ENCODE measurements at places on chromosomes 11 and 22.

DNA sequence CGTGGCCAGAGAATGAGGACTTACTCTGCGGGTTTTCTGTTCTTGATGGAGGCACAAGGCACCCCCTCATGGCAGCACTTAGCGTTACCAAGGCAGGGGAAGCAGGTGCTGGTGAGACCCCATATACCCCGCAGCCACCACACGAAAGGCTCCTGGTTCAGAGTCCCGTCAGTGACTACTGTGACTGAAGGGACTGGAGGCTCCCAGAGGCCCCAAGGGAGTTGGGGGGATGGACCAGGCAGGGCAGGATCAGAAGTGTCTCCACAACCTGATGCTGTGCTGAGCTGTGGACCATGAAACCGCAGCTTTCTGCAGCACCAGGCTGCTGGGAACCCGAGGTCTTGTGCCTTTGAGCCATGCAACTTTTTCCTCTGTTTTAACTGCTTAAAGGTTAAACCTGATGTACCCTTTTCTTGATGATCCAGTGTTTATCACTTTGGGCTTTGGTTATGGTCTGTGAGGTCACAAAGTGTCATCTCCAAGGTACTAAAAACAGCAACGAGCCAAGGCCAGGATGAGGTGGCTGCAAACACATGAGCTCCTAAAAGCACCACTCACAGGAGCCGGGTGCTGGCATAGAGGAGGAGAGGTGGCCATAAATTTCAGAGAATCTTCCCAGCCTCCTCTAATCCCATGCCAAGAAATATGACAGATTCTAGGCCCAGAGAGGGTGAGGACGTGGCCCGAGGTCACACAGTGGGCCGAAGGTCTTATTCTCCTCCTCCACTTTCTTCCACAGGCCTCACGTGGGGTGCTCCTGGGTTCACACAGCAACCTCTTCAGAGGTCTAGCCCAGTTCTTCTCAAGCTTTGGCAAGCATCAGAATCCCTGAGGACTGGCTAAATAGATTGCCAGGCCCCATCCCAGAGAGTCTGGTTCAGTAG, 4.2 kb upstream of the LRRC32 start:
- no peak for DNase-seq

GRCh38 chr22:50243685-50244419, 971 bp downstream of the TUBGCP6 start:
- no peak for DNase-seq

DNA sequence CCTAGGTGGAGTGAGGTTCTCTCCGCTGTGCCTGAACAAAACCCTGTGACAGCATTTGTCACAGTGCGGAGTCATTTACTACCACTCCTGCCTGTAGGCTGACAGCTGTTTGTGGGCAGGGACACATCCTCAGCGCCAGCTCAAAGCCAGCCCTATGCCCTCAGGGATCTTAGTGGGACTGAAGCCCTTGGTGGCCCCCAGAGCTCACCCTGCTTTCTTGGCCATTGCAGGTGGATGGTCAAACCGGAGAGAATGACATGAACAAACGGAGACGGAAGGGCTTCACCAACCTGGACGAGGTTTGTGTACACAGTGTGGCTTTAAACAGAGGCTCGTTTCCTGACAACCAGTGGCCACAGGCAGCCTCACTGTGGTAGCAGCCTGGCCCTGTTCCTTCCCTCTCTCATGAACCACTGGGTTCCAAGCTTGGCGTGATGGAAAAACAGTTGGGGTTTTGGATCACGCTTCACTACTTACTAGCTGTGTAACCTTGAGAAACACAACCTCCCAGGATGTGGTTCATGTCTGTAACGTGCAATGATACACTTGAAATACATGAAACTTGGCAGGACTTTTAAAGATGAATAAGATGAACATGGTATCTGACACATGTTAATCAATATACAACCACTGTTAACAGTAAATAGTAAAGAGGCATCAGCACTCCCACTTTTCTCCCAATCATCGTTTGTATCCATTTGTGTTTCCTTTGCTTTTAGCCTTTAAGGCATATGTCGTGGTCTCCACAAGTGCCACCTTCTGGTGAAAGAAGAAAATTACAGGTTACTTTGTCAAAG, 125.8 kb downstream of the MICAL2 start:
- DNase-seq, result peak; percentile 42

DNA sequence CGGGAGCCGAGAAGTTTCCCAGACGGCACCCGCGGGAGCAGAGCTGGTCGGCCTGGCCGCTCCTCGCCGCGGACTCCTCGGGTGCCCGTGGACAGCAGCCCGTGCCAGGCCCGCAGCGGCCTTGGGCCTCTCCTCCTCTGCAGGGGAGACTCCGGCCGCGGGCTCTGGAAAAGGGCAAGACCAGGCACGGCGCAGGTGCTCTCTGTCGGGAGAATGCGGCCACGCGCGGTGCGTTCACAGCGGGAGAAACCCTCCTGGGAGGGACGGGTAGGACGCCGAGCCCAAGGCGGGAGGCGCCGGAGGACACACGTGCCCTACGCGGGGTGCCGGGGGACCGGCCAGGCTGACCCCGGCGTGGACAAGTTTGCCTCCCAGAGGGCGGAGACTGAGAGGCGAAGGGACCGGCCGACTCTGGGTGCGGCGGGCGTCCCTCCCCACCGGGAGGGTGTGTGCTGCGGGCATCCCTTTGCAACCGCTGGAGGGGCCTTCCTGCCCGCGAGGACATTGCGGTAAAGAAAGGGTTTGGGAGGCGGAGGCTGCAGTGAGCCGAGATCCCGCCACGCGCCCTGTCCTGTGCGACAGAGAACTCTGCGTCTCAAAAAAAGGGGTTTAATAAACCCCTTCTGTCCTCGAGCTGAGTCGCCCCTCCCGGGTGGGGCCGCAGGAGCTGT, 2.3 kb downstream of the IFITM1 start:
- no peak for DNase-seq

DNA sequence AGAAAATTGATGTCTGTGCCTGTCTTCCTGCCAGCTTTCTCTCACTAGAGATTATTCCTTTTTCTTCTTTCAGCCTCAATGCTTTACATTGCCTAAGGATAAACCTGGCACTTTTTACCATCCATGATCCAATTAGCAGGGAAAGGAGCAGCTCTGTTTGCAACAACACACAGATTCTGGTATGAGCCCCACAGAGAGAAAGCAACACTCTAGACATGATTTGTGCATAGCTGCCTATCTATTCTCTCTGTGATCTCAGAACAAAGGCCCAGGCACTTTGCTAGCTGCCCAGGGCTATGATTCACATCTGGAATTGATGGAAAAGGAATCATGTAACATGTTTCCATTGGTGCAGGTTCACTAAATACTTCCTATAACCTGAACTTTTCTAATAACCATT, 685.0 kb downstream of the ETS1 start:
- DNase-seq, result no peak

DNA sequence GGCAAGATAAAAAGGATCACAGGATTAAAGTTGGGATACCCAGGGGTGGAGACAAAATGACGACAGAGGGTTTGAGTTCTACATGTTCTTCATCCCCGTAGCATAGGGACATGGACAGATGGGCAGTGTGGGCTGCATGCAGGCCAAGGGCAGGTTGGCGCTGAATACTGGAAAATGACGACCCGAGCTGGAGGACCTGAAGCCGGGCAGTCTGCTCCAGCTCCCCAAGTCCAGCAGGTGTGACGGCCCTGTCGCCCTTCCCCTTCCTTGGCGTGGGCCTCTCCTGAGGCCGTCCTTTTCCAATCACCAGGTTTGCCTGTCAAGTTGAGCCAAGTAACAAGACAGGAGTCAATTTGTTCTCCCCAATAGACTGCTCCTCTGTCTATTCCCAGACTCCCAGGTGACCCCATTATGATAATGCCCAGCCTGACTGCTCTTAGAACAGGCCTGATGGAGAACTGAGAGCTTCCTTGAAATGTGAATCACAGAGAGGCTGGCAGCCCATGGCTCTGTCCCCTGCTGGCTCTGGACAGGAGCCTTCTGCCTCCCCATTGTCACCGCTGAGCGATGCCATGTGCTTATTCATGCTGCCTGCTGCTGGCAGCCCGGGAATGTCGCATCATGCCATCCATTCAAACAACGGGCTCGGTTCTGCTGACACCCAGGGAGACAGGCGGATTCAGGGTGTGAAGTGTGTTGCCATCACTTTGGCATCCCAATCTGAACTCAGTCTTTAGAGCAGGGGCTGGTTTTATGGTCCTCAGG, 392.1 kb downstream of the NTM start:
- DNase-seq, result no peak

DNA sequence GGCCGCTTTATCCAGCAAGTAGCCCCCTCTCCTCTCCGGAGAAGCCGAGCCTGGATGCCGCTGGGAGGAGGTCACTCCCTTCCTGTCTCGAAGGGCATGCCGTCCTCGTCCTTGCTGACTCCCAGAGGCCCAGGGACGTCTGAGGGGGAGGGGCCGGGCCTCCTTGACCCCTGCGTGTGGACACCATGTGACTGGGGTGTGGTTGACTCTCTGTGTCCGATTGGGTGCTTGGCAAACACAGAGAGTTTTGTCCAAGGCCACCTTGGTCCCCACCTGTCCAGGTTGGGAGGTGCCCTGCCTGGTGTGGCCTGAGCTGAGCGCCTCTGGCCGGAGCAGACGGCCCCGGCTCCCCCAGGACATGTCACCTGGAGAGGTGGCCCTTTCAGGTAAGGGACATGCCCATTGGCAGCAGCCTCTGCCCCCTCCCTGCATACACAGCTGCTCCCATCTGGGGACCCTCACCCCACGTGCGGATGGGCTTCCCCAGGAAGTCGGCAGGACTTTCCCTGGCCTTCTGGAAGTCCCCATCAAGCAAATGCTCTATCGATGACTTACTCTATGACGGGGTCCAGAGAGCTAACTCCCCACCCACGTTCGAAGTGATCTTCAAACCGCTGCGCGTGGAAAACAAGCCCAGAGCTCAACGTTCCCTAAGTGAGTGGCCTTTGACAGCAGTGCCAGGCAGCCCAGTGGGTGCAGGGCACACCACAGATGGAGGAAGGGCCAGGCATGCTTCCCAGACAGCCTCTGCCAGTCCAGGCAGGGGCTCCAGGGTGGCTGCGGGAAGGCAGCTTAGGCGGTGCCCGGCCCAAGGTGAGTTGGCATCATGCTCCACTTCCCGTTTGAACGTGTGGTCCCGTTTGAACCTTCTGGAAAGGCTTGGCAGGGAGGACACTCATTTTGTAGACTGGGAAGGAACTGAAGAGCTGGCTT, at the start of gene SMIM38:
Gene SMIM38 (plus strand): TSS at position 634 of the 933 bp plus-strand sequence. CDS start 1,912 bp downstream, outside the sequence.
- DNase-seq, result no peak

DNA sequence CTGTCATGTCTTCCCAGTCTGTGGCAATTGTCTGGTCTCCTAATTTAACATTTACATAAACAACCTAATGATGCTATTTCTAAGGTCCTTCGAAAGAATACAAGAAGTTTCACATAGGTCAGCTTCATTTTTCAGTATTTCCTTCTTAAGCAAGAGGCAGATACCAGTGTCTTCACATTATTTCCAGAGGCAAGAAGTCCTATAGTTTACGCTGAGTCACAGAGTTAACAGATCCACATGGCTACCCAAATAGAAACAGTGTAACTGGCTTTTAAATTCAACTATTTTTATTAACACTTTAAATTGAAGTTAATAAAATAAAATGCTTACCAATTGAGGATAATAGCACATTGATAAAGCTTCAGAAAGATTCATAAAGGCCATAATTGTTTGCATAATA, 10.9 kb downstream of the PRRG4 start:
- DNase-seq, result no peak

DNA sequence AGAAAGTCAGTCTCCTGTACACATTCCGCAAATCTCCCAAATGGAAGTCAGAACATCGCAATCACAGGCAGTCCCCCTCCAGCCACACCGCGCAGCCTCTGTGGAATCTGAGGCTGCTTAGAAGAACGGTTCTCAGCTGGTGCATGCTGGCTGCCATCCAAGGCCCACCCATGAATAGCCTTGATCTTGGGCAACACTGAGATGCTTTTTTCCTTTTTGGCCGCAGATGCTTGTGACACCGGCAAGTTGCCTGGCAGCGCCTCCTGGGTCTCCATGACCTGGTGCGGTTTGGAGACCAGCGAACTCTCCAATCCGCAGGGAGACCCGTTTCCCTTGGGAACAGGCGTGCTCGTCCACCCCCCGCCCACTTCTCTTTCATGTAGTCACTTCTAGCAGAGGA, 26.3 kb upstream of the PHF21B start:
- no peak for DNase-seq

- no peak for DNase-seq
Observed at GRCh38 chr22:40463683-40464082, 93.3 kb downstream of the SGSM3 start.

DNA sequence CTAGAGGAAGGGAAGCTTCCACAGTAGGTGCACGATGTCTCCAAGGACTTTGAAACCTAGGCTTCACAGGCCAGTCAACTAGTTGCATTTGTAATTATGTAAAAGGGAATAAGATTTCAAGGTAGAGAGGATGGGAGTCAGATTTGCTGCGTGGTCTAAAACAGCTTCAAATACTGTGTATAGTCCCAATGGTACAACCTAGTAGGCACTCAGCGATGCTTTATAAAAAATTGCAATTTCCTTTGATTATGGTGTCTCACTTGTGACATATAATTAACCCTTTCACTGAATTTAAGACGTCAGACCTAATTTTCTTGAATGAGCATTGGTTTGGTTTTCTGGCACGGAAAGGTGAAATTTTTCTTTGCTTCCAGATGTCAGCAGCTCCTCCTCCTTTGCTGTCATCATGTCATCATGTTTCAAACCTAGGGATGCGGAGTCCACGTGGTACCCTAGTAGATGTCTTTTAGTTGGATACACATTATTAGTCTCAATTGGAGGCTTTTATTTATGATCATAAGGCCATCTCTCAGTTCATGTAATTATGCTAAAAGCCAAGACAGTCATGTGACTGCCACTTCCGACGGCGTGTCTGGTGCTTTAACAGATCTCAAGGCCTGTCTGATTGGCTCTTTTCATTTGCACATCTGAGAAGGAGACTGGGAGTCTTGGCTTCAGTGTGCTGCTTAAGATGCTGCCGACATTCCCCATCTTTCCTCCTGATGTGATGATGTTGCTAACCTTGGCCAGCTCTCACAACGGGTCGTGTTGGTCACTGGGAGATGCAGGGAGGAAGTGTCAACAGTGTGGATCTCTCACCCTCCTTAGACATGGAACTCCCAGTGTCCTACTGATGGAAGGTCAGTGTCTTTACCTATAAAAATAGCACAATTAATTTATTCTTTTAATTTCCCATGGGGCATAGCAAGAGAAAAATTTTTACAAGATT, 134.0 kb downstream of the HIPK3 start:
- no peak for DNase-seq

DNA sequence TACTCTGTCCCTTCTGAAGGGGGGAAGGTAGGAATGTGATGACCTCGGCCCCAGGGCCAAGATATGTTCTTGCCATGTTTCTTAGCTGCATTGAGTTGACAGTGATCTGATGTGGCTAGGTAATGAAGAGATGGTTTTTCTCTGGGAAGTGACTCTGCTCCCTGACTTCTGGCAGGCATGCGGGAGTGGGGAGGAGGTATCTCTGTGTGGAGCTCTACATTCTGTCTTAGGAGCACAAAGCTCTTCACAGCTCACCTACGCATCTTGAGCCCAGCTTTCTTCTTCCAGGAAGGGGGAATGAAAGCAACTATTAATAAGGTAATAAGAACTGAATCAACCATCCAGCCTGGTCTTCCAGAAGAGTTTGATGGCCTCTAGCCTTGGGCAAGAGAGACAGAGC, 241.0 kb downstream of the ST3GAL4 start:
- DNase-seq, result no peak

Measured in fibroblast of skin of left biceps (primary cell).